Caki2 (cell line): ENCODE measurements at places on chromosomes 3 and 15. TPM values are rescaled to one million over a fixed set of nuclear protein-coding genes. Genes with fewer than 3 reads are reported as not detected.
A peak's percentile ranks its signal among the peaks of the same experiment; 100 is the strongest.

- no peak for DNase-seq
These were observed 246.0 kb upstream of the GADL1 start for GRCh38 chr3:31140470-31140869.

DNA sequence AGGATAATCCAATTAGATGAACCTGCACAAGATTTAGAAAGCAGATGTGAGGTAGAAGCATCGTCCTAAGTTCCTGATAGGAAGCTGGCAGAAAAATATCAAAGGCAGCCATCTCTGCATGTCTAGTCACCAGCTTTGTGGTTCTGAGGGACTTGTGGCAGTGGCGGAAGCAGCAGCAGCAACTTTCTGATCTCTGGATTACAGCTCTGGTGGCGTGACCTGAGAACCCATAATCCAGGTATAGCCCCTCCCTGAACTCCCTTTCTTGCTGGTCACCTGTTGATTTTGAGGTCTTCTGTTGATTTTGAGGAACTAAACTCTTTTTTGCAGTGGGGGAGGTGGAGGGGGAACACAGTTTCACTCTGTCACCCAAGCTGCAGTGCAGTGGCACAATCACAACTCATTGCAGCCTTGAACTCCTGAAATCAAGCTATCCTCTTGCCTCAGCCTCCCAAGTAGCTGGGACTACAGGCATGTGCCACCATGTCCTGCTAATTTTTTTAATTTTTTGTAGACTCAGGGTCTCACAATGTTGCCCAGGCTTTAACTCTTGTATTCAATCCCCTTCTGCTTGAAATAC, 7.9 kb downstream of the FSIP1 start:
- DNase-seq: no peak

DNA sequence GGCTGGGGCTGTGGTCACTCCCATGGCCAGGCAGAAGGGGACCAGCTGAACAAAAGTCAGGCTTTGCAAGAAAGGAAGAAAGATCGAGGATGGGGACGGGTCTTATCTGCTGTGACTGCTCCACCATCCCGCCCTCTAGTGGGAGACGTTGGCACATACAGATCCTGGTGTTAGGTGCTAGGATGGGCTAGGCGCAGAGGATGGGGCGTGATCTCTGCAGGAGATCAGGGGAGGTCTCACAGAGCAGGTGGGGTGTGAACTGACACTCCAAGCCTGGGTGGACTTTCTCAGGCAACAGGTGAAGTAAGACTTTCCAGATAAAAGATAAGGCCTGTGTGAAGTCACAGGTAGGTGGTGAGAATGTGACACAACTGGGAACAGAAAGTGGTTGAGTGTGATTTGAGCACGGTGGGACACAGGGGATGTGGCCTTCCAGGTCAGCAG, 141.9 kb upstream of the SMAD3 start:
- DNase-seq: no peak

DNA sequence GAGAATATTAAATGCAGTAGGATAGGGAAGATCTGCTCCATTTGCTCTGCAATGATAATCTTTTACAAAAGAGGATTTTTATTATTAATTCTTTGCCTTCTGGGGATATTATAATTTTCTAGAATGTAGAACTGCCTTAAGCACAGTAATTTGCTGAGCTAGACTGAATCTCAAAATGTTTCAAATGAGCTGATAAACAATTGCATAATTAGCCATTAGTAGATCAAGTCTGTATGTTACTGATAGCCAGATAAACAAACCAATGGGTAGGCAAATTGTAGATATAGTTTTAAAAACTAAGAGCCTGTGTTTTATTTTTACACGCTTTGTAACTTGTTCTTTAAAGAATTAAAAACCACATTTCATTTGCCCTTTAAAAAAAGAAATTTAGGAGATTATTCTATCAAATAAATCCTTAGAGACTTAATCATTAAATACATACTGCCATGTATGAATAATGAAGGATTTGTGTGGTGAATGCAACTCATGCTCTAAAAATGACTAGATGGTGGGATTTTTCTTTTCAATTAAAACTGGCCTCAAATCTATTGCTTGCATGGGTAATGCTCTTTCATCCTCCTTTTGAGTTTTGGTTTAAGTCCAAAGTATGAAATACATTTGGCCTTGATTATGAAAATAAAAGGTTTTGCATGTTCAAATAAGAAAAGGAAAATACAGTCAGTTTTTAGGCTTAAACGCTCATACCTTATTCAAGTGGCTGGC, 32.6 kb upstream of the NANOGP8 start:
- DNase-seq: no peak

DNA sequence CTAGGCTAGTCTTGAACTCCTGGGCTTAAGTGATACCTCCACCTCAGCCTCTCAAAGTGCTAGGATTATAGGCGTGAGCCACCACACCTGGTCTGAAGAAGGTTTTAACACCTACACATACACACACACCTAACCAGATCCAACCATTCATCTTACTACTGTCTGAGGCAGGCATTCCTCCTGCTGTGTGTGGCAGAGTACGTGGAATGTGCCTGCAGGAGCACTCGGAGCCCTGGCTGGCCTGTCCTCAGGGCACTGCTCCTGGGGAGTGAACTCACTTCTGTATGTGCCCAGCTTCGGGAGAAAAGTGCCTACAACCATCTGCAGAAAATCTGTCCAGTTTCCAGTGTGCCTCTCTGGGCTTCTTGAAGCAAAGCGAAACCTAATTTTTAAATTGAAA, 58.2 kb upstream of the LIMD1 start:
- DNase-seq: no peak

DNA sequence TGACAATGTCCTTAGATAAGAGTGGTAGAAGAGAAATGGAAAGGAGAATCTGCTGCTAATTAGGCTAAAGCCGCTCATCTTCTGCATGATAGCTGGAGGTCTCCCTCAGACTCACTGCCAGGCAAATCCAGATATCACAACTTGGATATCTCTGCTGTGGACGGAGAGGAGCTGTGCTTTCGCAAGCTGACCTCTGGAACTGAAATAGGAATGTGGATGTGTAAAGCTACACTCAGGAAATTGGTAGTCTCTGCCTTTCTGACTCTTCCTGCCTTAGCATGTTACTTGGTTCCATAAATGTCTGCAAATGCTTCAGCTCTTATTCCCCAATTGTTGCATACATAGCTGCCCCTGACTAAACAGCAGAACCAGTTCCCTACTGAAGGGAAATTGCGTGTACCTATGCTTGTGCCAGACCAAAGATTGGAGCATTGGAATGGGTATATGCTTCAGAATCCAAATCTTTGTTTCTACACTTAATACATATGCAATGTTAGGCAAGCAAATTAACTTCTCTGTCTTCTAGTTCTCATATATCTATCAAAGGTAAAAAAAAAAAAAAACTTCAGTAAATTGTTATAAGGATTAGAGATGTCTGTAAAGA, 74.7 kb upstream of the ROBO2 start:
- DNase-seq: no peak

GRCh38 chr15:66730168-66731021, 28.4 kb downstream of the SMAD6 start:
- peak; percentile 75 for DNase-seq

DNA sequence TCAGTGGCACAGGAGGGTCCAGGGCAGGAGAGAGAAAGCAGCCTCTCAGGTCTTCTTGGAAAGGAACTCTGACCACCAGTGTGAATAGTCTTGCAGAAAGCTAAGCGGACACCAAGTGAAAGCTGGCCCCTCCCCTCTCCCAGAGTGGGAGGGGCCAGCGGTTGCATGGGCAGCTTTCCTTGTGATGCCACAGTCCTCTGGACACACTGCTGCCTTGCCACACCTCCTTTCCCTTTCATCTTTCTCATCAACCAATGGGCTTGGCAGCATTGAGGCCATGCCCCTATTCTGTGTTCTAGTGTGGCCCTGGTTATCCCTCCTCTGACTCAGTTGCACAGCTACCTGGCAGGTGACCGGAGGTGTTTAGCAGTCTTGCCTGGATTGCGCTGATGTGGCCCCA, 49.7 kb upstream of the GOLGA6B start:
- DNase-seq: peak; percentile 32

- no peak for DNase-seq
These were observed 36.6 kb downstream of the RFX7 start for GRCh38 chr15:56207092-56207491.

- DNase-seq: peak; percentile 72
These were observed 1.6 kb downstream of the SPRED1 start for GRCh38 chr15:38254051-38254883.

DNA sequence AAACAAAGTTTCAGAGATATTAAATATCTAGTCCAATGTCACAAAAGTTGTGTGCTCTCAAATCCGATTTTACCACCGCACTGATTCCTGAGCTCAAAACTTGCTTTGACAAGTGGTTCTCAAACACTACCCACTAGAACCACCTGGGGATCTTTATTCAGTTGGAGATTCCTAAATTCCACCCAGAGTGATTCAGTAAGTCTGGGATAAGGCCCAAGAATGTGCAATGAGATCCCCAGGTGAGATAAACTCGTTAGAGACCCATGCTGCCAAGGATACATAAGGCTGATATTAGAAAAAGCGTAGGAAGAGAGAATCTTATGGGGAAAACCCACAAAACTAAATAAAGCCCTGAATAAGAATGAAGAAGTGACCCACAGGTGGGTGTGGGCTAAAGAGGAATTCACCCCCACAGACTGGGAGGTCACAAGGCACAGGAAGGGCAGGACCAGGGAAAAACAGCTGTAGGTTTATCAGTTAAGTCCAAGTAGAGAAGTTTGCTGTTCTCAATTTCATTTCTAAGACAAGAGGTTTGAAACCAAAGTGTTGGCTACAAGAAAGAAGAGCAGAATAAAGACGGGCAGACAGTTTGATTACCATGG, 11.5 kb upstream of the RPS17 start:
- DNase-seq: no peak

DNA sequence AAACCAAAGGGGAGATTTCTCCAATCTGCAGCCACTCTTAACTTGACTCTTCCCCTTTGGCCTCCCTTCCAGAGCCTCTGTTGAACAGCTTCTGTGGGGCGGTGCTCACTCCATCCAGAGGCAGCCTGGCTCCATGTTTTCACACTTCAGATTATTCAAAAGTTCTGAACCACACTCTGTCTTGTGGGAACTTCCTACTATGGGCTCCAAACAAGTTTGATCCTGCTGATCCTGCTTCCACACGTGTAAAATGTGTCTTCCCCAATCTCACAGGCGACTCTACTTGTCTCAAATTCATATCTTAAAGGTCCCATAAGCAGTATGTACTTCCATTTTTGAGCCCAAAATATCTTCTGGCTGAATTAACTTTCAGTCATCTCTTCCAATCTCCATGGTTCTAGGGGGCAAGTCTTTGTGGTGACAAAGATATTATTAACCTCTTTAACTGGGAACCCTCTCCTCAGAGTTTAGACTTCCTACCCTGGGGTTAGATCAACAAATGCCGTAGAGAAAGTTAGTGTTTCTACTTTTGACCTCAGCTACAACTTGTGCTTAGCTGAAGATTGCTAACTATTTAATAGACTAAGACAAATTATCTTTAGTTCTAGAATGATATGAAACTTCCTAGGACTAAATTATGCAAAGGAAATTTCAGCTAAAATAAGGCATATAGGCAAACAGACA, 176.3 kb upstream of the BCL6 start:
- DNase-seq: no peak

- DNase-seq: no peak
These were observed 21.9 kb upstream of the CPNE9 start for GRCh38 chr3:9681723-9682081.

- no peak for DNase-seq
These were observed 151.0 kb downstream of the OXSM start for GRCh38 chr3:25940935-25941334.

- no peak for DNase-seq
These were observed 604 bp downstream of the LTK start for GRCh38 chr15:41512940-41513505.

GRCh38 chr3:116161575-116162525, 283.4 kb downstream of the LSAMP start:
- DNase-seq: no peak

- DNase-seq: no peak
These were observed 39.7 kb upstream of the GADL1 start for GRCh38 chr3:30934208-30934550.

GRCh38 chr15:83110381-83110780, 2.9 kb downstream of the TM6SF1 start:
- no peak for DNase-seq

DNA sequence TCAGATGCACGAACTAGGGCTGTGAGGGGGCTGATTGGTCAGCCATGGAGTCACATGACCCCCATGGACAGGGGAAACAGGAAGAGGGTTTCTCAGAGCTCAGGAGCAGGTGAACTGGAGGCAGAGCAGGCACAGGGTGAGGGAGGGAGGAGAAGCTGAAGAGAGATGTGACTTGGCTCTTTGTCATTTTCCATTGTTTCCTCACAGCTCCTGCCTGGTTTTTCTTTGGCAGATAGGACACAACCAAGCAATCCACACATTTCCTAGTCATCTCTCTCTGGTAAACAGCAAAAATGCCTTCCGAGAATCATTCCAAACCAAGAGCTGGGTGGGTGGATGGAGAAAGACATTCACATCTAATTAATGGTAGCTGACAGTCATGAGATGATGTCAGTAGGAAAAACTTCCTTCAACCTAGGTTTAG, 43.4 kb upstream of the LMCD1 start:
- DNase-seq: no peak

GRCh38 chr3:5011555-5012256, 32.5 kb downstream of the BHLHE40 start:
- DNase-seq: no peak

DNA sequence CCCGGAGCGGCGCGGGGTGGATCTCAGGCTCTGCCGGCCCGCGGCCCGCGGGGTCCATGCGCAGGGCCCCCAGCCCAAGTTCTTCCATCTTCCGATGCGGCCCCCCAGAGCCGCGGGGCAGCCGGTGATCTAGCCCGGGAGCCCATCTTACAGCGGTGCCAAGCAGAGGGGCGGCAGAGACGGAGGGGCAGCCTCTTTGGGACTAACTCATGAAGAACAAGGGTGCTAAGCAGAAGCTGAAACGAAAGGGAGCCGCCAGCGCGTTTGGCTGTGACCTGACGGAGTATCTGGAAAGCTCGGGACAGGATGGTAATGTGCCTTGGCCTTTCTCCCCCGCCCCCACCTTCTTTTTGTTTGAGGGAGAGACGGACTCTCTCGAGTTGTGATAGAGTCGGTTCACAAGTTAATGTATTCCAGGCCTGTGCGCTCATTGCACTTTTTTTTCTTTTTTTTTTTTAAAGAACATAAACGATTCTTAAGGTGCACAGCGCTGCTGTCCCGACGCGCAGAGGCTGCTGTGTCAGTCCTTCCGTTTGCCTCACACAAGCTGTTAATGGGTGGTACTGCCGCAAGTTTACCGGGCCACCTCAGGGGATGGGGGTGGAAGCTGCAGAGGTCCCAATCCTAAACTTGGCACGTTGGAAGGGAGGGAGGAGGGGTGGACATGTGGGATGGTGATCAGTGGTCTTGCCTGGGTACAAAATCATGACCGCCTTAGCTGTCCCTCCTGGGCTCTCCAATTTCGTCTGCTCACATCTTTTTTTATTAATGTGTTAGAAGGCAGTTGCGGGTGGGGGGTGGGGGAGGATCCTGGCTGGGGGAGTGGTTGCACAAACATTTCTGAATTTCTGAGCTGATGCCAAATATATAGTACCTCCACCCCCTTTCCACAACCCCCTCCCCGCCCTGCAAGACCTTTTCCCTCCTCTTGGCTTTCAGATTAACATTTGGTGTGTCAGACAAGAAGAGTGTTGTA, 801 bp downstream of the ARHGAP31 start:
- DNase-seq: peak; percentile 61

Gene PLD1
- 6.4 and 12.2 TPM in 2 replicates for total RNA-seq

Gene DNAH12
- total RNA-seq: 0.07 TPM in 1 of 2 replicates, not detected in the other

Gene NR2E3
- total RNA-seq: not detected in 2 replicates

Gene CCDC39
- not detected in 2 replicates for total RNA-seq

Gene PCLAF
- 73.7 and 79.2 TPM in 2 replicates for total RNA-seq
